ENCODE measurements at places on chromosomes 7 and 10.

DNA sequence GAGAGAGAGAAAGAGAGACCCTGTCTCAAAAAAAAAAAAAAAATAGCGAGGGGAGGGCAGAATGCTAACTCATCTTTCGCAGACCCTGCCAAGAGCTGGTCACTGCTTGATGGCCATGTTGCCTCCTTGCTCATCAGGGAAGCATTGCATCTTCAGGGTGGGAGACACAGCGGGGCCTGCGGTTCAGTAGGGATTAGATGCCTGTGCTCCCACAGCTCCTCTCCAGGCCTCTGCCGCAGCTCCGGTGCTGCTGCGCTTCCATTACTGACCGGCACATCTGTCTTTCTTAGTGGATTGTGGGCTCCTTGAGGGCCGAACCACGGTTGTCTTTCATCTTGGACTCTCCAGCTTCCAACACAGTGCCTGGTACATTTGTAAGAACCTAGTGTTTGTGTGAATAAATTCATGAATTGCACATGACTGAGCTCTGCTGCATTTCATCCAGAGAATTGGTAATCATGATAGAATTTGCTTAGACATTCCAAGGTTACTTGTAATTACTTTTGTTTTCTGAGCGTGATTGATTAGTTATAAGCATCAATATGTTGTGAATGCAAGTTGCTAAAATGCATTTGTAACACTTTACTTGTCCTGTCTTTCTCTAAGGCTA is 16.8 kb downstream of the HK1 start:
- no peak for DNase-seq

GRCh38 chr10:64090865-64091264 is 569.7 kb downstream of the REEP3 start:
- no peak for DNase-seq

DNA sequence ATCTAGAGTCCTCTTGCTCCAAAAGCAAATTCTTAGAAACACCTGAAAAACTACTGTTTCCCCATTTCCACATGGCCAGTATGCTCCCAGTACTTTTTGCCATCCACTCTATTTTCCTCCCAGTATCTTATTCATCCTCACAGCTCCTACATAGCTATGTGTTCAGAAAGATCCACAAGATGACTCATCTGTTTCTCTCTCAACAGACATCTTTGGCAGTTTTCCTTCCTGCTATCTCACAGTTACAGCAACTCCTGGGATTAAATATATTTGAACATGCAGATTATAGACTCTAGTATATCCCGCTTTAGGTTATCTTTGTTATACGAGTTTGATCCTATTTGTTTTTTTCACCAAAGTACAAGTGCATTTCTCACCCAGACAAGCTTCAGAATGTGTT is 675.6 kb upstream of the POT1 start:
- no peak for DNase-seq

DNA sequence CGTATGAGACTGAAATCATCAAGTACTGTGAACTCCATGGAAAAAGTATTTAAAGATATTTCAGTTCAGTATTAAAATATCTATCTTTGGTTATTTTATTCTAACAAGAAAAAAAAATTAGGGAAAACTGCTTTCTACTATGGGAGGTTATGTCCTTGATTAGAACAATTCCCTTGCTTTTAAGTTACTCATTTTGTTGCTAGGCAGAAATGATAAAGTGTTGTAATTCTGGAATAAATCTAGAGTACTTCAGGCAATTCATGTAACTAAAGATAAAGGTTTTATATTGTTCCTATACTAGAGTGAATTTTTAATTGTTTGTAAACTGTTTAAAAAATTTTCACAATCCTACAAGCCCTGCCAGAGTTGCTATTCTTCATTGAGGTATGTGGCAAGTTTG is 92.0 kb downstream of the BBS9 start:
- DNase-seq = no peak

GRCh38 chr7:142749218-142749993 is at the start of gene PRSS1:
Gene PRSS1, plus strand, starts transcription at chr7:142749472. Its CDS starts 13 bp downstream, at chr7:142749485.
- no peak for DNase-seq

DNA sequence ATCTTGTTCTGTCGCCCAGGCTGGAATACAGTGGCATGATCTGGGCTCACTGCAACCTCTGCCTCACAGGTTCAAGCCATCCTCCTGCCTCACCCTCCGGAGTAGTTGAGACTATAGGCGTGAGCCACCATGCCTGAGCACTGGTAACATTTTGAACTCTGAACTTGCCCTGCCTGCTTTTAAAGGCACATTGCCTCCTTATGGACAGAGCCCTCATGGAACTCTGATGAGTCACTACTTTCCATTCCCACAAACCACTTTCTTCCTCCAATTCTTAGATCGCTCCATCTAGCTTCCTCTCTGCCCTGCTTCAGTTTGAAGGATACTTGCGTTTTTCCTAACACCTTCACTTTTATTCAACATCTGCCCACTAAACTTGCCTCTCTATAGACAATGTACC is 38.1 kb downstream of the PRPS1L1 start:
- no peak for DNase-seq

DNA sequence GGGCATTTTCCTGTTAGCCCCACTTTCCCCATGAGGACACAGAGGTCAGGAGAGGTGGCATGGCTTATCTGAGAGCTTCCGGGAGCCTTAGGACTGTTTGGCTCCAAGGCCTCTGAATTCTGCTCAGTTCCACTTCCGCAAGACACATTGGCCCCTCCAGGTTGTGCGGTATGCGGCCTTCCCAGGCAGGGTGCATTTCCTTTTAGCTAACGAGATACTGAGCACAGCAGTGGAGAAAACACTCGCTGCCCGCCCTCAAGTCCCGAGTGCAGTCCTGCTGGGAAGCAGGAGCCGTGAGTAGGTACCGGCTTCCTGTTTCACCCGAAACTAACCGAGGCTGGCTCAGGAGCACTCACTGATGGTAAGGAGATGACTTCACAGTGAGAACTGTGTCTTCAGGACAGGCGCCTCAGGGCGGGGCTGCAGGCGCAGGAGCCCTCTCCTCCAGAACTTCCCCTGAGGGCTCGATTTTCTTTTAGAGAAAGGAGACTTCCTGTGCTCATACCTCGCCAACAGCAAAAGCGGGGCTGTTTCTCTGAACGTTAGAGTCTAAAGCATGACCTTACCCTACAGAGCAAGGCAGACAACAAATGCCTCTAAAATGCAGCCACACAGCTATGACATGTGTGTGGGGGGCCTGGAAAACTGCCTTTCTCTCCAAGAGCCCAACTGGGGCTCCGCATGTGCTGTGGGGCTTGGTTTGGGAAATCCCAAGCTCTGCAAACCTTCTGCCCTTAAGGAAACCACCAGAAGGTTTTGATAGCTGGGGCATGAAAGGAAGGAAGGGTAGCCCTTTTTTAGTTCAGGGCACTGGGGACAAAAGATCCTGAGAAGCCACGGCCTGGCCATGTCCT is 25.9 kb downstream of the RGS10 start:
- DNase-seq = no peak

- peak; percentile 90 for DNase-seq
Measured at GRCh38 chr10:12348870-12349628, at the start of gene CAMK1D. Gene CAMK1D, plus strand, starts transcription at chr10:12349547.

GRCh38 chr7:28955356-28955717 is 2.8 kb downstream of the TRIL start:
- peak; percentile 25 for DNase-seq

GRCh38 chr10:125093974-125094705 is 66.2 kb downstream of the CTBP2 start:
- no peak for DNase-seq

GRCh38 chr7:108440613-108441012 is 15.6 kb downstream of the NRCAM start:
- DNase-seq = no peak

DNA sequence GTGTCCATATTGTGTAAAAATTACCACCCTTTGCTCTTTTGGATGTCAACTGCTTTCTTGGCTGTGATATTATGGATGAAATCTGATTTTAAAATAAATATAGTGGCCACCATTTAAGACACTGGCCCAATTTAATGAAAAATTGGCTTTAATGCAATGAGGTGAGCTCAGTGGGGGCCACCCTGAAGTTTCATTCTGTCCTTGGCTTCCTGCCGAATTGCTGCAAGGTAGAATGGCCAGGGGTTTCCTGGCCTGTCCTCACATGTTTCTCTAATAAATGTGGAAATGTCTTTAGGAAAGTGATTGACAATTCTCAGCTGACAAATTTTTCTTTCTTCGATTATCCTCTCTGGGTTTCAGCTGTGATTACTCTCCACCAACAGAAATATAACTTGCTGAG is 36.0 kb downstream of the DYNC1I1 start:
- no peak for DNase-seq

GRCh38 chr7:46203926-46204325 is 282.9 kb upstream of the IGFBP3 start:
- DNase-seq = no peak

- DNase-seq = no peak
Measured at GRCh38 chr10:11516431-11516746, 95.1 kb downstream of the USP6NL start.

- DNase-seq = no peak
Measured at GRCh38 chr10:112382515-112383235, 8.8 kb downstream of the ACSL5 start.

- DNase-seq = no peak
Measured at GRCh38 chr7:17058568-17058967, 176.8 kb upstream of the AGR3 start.

- DNase-seq = no peak
Measured at GRCh38 chr10:60192946-60193345, 196.7 kb downstream of the ANK3 start.

GRCh38 chr7:96203786-96204185 is 118.1 kb downstream of the SLC25A13 start:
- no peak for DNase-seq

GRCh38 chr10:74825371-74826141 is 844 bp upstream of the KAT6B start:
- peak; percentile 83 for DNase-seq

DNA sequence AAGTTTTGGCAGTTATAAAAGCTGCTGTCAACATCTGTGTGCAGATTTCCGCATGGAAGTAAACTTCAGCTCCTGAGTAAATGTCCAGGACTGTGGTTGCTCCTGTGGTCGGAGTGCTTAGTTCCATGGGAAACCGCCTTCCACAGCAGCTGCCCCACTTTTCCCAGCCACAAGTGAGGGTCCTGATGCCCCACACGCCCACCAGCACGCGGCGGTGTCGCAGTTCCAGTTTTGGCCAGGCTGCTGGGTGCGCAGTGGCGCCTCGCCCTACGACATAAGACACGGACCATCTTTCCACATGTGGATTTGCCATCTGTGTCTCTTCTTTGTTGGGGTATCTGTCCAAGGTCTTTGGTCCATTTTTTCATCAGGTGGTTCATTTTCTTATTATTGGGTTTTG is 167.1 kb downstream of the DIP2C start:
- no peak for DNase-seq

DNA sequence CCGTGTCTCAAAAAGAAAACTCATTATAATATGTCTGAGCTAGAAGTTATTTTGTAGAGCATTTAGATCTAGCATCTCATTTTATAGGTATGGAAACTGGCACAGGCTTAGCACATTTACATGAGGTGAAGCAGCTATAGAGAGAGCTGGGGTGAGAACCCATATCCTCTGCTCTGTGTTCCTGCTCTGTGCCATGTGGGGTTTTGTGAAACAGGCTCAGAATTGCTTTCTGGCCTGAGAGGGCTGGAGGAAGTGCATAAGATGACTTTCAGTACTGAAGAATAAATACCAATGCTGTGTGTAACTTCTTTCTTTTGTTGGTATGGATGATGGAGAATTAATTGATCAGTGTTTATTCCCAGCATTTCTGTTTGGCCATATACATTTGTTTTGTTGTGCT is 159.1 kb downstream of the LRRC4 start:
- no peak for DNase-seq

GRCh38 chr7:38902449-38902848 is 6.5 kb downstream of the VPS41 start:
- DNase-seq = no peak

DNA sequence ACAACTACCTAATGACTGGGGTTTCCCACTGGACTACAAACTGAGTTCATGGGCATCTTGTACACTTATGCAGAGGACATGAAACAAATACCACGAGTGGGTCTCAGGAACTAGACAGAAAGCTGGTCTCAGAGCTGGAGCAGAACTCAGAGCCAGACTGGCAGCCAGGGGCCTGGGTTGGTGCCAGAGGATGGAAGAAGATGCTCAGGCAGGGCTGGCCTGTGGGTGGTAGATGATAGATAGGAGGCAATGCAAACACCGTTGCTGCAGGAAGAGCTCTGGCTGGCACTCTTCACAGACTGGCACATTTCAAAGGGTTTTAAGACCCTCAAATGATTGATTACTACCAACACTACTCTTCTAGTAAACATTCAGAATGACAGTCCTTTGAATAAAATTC is 28.8 kb downstream of the ENO4 start:
- DNase-seq = no peak

- peak; percentile 12 for DNase-seq
Measured at GRCh38 chr10:49287689-49288340, 11.2 kb upstream of the C10orf71 start.

DNA sequence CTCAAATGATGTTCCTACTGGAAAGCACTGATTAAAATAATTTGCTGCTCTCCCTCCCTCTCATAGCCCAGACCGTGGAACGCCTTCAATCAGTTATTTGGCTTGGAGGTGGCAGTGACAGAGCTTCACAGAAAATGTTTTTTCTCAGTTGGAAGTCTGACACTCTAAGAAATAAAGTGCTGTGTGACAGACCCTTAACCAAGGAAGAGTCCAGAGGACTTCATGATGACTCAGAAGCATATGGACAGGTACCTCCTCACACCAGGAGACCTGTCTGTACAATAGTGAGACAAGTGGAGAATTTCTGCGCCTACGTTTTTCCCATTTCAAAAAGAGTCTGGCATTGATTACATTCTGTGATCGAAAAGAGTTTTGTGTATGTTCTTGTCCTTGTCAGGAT is 295.5 kb downstream of the DOCK4 start:
- DNase-seq = no peak

- DNase-seq = peak; percentile 53
Measured at GRCh38 chr10:11424456-11425295, 186.8 kb downstream of the USP6NL start.

- no peak for DNase-seq
Measured at GRCh38 chr10:117788911-117789310, 246.4 kb downstream of the EMX2 start.

- DNase-seq = no peak
Measured at GRCh38 chr7:113113912-113114311, 4.4 kb downstream of the SMIM30 start.

- no peak for DNase-seq
Measured at GRCh38 chr7:3037259-3037658, 6.4 kb downstream of the CARD11 start.

DNA sequence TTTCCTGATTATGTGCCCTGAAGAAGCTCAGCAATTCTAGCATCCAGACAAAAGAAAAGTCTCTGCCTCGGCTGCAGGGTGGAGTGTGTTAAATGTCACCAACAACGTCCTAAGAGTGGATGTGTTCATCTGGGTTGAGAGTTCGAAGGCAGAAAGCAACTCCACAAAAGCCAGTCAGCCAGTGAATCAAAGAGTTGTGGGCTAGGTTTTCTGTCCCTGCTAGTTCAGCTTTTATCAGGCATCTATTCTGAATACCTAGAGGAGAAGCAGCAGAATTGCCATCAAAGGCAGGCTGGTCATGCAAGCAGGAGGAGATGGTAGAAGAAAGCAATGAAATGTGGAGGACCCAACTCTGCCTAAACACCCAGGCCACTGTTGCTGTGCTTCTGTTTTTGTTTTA is 205.2 kb downstream of the KLF6 start:
- DNase-seq = no peak
